ENCODE measurements at places on chromosomes 1 and 21.

DNA sequence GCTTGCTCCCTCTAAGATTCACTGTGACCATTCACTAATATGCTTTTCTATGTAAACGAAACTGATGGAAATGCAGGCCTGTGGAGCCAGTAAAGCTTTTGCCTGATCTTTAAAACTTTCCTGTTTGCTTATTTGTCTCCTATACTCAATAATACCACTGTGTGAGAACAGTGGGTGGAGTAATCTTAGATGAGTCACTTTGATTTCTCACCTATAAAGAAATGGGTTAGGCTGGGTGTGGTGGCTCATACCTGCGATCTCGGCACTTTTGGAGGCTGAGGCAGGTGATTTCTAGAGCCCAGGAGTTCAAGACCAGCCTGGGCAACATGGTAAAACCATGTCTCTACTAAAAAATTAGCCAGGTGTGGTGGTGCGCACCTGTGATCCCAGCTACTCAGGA, 70.8 kb downstream of the RWDD3 start:
- no peak for DNase-seq

GRCh38 chr1:18486195-18486594, 5.5 kb downstream of the KLHDC7A start:
- DNase-seq, result no peak

- DNase-seq, result no peak
Observed at GRCh38 chr1:59678040-59678439, 136.7 kb upstream of the HOOK1 start.

- DNase-seq, result no peak
Observed at GRCh38 chr1:23286401-23286800, 57.7 kb downstream of the HNRNPR start.

DNA sequence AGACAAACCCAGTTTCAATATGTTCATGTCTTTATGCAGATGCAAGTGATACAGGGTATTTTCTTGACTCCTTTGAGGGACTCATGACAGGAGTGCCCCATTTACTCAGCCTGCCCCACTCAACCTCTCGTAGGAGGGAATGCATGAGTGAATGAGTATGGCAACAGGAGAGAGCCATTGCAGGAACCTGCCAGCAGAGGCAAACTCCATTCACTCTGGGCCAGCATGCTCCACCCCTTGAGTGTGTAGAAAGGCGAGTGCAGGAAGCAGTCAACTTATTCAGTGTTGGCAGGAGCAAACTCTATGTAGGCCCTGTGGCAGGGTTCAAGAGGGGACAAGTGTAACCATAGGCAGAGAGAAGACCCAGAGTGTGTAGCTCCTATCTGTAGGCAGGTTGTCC, 1526.3 kb downstream of the PLA2G4A start:
- no peak for DNase-seq

DNA sequence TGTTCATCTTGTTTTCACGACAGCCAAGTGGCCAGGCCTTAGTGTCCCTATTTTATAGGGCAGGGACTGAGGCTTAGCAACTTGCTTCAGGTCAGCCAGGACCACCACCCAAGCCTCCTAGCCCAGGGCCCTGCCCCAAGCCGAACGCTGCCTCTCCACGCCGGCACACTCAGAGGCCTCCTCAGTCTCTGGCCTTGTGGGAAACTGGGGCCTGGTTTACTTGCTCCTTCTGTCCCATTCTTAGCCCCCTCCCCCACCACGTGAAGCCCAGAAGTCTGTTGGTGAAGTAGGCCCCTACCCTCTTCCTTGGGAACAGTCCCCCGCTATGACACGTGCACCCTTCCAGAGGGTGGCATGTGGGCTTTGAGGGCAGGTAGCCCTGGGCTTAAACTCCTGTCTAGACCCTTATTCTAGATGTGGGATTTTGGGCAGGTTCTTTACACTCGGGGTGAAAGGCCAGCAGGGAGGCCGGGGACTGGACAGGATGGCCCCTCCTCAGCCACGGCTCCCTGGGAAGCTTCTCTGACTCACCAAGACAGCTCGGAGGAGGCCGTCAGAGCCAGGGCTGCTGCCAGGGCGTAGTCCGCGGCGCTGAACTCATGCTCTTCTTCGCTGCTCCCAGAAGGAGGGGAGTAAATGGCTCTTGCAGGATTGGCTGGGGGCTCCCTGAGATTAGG, 4.3 kb downstream of the MYOM3 start:
- DNase-seq, result no peak

- DNase-seq, result no peak
Observed at GRCh38 chr1:180672105-180672504, 40.3 kb downstream of the XPR1 start.

GRCh38 chr1:103336408-103336807, 189.1 kb upstream of the RNPC3 start:
- DNase-seq, result no peak

GRCh38 chr1:186605762-186606350, 74.4 kb downstream of the PTGS2 start:
- peak; percentile 23 for DNase-seq

DNA sequence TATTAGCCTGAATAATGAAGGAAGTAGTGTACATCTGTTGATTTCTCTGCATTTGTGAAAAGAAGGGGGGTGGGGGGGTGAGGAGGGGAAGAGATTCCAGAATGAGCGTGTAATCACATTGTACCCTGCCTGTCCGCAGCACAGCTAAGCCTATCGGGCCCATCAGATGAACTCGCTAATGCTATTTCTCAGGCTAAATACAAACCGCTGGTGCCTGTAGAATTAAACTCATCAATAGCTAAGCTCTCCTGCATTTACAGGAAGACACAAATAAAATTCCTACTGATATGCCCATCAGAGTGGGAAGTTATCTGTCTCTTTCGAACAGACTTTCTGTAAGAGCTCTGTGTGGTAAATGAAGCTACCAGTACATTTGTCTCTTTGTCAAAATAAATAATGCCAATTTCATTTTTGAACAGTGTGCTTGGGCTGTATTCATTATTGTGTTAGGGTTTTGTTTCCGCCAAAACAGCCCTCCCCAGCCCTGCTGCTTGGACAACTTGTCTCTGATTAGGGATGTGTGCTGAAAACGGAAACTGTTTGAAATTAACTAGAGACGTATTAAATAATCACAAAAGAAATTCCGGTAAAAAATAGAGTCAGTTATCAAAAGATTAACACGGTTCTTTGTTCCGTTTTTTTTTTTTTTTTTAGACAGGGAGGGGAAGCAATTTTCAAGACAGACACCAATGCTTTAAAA, 305.4 kb downstream of the TTLL7 start:
- peak; percentile 31 for DNase-seq

DNA sequence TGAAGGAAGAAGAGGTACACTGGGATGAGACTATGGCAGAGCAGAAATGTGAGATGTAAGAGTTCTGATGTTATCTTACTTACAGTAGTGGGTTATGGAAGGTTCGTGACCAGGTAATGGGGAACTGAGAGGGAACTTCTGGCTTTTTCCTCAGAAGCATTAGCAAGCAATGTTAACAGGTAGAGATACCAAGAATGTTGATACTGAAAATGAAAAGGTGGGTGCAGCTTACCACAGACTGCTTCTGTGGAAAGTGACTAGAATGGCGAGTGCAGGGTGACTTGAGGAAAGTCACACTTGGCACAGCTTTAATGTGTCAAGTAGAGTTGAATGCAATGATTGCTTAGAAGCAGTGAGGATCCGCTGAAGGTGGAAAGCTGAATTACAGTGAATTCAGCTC, 70.8 kb downstream of the PLA2G4A start:
- no peak for DNase-seq

- DNase-seq, result no peak
Observed at GRCh38 chr21:35324372-35325220, 275.5 kb upstream of the RUNX1 start.

DNA sequence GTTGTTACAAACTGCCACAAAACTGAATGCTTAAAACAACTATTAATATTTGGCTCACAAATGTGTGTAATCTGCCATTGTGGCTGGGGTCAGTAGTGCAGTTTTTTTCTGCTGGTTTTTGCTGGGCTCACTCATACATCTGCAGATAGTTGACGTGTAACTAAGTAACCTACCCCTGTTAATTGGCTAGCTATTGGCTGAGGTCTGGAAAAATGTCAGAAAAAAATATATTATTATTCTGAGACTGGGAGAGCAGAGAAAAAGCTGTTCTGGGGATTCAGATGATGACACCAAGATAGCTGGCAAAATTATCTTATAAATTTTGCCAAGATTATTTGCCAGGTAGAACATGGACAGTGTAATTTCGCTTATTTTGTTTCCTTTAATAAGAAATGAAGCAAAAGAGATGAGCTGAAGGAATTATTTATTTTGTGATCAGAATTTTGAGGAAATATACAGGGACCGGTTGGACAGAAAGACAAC, 616.1 kb upstream of the ADAMTS5 start:
- DNase-seq, result no peak

- no peak for DNase-seq
Observed at GRCh38 chr1:177246710-177247580, 76.2 kb downstream of the BRINP2 start.

DNA sequence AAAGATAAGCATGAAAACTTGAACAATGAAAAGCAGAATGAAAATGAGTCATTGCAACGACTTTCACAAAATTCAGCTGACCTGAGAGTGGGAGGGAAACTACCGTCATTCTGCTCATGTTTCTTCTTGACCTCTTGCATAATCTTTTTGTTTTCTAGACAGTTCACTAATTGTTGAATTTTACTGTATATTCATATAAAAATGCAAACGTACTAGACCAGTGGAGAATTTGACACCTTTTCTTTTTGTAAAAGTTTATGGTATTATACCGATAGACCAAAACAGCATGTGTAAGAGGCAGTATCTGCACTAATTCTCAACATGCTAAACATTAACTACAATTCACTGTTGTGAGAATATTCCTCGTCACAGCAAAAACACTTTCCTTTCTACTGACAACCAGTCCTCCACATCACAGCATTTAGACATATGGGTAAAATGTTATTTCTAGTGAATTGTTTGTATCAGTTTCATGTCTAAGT, 137.8 kb downstream of the GREM2 start:
- no peak for DNase-seq

DNA sequence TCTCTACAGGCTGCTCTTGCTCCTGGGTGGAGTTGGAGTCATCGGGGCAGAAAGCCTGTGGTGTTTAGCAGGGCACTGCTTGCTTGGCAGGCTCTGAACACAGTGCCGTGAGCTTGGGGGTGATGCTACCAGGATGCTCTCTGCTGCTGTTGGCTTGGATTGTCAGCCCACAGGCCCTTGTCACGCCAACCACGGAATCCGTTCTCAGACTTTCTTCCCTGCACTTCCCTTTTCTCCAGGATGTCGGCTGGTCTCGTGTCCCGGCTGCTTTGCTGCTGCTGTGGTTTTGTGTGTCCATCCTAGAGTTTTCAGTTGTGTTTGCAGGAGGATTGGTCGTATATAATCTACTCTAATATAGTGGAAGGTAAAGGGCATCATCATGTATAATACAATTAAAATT, 44.4 kb upstream of the TTC34 start:
- no peak for DNase-seq

- DNase-seq, result no peak
Observed at GRCh38 chr1:57218487-57219079, 205.3 kb downstream of the DAB1 start.

GRCh38 chr1:216793973-216794372, 70.7 kb upstream of the ESRRG start:
- no peak for DNase-seq

DNA sequence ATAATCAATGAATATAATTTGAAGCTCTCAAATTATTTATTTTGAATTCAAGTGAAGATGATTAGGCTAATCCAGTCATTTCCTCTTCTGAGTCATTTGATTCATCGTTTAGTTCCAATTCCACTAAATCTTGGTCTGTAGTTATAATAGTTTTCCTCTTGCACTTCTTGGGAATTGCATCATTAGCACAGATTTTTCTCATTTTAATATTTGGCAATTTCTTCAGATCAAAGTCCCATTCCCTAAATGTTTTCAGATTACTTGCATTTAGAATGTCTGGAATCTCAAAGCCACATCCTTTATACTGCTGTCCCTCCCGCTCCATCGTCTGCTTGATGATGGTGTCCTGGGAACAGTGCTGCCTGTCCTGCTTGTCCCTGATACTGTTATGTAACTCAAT, 43.5 kb downstream of the MAST2 start:
- DNase-seq, result no peak

DNA sequence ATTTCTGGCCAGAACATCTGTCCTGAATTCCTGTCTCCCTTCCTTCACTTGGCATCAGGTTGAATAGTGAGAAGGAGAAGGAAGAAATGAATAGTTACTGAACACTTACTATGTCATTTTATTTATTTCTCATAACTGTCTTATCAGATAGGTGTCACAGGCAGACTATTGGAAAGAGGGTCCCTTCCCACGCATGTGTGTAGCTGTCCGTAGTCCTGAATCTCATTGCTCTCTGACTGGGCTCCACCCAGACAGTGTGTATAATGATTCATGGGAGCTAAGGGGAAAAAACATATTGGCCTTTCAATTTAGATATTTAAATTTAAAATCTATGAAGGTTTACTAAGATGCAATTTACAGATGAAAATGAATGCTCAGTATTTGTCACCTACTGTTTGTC, 86.1 kb downstream of the OMA1 start:
- DNase-seq, result no peak

DNA sequence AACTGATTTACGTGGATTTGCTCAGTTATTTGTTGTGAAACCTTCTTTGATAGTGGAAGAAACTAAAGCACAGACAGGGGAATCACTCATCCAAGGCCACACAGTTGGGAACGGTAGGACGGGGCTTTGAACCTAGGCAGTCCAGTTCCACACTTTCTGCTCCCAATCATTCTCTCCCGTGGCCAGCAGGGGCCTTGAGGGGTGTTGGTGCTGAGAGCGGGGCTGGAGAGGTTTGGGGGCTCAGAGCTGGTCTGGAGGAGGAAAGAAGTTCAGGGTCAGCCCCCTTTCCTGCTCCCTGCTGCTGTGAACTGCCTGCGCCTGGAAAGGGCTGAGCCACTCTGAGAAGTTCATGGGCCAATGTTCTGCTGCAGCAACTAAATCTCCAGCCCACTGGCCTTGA, 31.4 kb upstream of the ACTL8 start:
- DNase-seq, result no peak

GRCh38 chr1:39877980-39878956, 5.0 kb downstream of the TRIT1 start:
- no peak for DNase-seq

DNA sequence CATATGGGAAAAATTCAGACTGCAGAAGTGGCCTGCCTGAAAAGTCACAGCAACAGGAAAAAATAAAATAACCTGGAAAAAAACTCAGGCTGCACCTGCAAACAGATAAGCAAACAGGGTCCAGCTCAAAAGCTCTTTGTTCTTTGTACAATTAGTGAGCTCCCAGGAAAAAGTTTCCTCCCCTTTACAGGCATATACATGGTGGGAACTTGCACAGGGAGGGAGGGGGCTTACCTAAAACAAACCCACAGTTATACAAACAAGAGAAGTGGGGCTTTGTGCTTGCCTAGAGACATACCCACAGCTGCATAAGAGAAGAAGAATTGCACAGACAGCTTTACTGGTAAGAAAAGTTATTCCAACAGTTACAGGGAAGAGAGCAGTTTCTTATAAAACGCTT, 31.7 kb upstream of the COG2 start:
- DNase-seq, result no peak

DNA sequence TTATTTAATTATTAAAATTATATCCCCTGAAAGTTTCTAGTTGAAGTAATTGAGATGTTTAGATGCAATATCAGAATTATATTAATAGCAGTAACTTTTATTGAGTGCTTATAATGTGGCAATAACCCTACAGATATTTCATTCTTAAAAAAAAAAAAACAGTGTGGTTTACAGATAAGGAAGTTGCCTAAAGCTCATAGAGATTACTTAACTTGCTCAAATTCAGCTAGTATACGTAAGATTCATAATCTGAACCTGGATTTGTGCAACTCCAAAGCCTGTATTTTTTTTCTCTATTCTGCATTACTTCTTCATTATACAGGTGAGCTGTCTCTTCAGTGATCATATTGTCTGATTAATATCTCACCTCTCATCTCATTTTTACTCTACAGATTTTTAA, 156.0 kb upstream of the PTBP2 start:
- DNase-seq, result no peak
